Activated gamma-delta T cell (primary cell): ENCODE measurements at places on chromosomes 4 and X.

GRCh38 chr4:96342196-96342595, 502.3 kb downstream of the PDHA2 start:
- no peak for DNase-seq

DNA sequence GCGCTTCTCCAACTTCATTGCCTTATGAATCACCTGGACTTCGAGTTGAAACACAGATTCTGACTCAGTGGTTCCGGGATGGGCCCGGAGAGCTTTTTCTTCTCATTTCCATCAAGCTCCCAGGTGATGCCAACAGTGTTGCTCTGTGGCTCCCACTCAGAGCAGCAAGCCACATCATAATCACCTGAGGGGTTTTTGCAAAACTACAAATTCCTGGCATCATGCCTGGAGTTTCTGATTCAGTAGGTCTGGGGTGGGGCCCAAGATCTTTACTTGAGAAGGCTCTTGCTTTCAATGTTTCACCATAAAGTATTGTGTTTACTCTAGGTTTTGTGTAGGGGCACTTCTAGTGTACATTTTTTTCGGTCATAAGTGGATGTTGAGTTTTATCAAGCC, 7.0 kb downstream of the MTM1 start:
- no peak for DNase-seq

- DNase-seq = no peak
These were observed 31.5 kb downstream of the DCTD start for GRCh38 chr4:182885738-182886077.

- no peak for DNase-seq
These were observed 68.1 kb upstream of the ZMAT1 start for GRCh38 chrX:101999644-102000539.

DNA sequence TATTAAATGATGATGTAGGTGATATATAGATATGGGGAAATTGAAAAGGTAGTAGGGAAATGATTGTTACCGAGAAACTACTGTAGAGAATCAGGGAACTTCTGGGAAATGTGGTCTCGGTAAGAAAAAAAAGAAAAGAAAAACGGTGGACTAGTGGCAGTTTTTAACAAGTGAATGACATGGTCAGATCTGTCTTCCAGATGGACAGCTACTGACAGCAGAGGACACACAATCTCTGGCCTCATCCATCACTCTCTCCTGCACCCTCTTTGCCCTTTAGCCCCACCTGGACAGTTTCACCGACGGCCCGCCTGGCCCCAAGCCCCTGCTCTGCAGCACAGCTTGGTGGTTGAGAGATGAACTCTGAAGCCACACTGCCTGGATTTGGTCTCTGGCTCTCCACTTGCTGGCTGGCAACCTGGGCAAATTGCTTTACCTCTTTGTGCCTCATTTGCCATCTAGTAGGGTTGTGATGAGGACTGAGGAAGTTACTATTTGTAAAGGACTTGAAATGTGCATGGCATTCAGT, 23.4 kb downstream of the RBM47 start:
- no peak for DNase-seq

DNA sequence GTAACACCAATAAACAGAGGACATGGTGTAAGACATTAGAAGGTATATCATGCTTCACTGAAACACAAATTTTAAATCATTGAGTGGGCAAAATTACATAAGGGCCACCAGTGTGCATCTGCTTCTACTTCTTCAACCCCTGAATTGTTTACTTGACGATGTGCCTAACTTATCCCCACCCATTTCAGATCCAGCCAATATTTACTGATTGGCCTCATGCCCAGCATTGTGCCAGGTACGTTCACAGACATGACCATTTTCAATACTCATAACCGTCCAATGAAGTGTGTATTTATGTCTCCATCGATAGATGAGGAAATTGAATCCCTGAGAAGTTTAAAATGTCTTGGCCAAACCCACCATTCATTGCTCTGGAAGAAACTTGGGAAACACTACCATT, 208.3 kb upstream of the MID1 start:
- no peak for DNase-seq

DNA sequence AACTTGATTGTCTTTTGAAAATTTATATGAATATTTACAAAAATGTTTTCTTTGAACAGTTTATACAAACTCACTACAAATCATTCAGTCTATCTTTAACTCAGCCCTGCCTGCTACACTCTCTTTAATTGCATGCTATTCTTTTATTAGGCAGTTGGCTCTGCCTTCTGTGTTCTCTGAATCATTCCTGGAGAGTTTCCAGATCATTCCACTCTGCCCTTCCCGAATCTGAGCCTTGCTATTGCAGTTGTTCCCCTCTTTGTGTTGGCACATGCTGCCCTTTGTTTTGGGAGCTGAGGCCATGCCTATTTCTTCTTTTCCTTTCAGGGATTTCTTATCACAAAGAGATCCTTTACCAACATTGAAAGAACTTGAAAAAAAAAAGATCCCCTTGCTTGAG, 8.7 kb upstream of the TECRL start:
- no peak for DNase-seq

- DNase-seq = no peak
These were observed 42.4 kb downstream of the ADRA2C start for GRCh38 chr4:3808597-3808996.

GRCh38 chrX:70092247-70092646, 30.0 kb downstream of the OTUD6A start:
- DNase-seq = no peak

- no peak for DNase-seq
These were observed 1019.3 kb upstream of the GRID2 start for GRCh38 chr4:91284480-91284879.

GRCh38 chr4:2079006-2079405, 19.9 kb downstream of the NAT8L start:
- DNase-seq = no peak

DNA sequence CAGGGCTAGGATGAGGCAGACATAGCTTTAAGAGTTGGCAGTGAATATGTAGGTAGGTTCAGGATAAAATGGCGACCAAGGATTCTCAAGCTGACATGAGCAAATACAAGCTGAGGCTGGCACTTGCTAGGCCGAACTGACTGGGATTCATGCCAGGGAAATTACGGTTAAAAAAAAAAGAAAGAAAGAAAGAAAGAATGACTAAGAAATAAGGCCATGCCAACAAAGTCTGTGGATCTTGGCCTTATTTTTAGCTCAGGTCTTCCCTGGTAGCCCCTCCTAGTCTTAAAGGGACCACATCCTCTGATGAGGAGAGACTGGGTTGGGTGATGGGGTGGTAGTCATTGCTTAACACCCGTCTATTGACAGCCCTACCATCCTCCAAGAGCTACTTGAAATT, 64.4 kb upstream of the KLHL13 start:
- DNase-seq = no peak

DNA sequence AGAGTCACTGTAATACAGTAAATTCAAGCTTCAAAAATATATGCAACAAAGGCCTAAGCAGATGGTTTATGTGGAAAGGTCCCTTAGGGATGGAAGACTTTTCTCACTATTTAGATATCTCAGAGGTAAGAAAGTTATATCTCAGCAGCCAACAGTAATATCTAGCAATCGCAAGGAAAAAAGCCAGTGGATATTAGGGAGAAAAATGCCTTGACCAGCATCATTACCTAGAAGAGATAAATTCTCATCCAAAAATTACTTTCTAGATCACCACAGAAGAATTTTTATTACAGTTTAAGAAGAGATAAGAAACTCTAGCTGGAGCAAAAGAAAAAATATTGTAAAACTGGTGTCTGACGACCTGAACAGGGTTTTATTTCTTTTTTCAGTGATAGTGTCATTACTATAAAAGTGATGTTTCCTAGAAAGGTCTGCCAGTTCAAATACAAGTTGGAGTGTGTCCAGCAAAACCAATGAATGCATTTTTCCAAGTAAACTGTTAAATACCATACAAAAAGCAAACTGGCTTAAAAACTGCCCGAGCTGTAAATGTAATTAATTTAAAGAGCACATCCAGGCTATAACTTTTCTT, 100.0 kb downstream of the ATP11C start:
- DNase-seq = no peak

GRCh38 chr4:180456928-180457327, 1786.3 kb upstream of the TENM3 start:
- no peak for DNase-seq

DNA sequence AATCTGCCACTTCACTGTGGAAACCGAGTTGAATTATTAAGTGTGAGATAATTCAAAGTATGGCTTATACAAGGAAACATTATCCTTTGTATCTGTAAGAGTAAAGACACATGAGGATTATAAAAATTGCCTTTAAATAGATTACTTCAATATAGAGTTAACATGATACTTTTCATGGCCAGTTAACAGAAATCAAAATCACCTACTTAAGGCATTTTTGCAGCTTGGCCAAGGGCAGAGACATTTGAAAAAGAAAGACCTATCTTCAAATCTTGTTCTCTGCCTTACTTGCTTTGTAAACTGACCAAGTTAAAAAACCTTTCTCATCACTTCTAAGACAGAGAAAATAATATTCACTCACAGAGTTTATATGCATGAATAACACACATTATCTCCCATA, 44.9 kb upstream of the GUCY1B1 start:
- no peak for DNase-seq

- DNase-seq = peak; percentile 64
These were observed 11.6 kb downstream of the PDZD4 start for GRCh38 chrX:153818571-153819383.

DNA sequence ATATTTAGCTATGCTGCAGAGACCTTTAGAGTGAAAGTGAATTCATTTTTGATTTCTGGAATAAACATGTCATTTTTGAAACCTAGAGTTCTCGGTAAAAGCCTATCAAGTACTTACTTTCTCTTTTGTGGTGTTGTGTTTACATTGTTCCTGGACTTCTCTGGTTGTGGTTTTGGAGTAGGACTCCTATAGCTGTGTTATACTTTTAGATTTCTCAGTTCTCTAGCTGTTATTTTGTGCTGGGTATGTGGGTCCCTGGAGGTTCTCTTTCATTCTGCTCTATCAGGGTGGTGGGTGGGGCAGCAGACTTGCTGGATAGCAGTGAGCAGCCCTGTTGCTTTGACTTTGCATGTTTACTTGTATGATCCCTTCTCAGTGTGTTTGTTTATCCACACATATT, 25.6 kb upstream of the MSMO1 start:
- DNase-seq = no peak

- DNase-seq = no peak
These were observed 82.8 kb downstream of the CCKAR start for GRCh38 chr4:26407476-26407875.

- no peak for DNase-seq
These were observed 57.2 kb upstream of the MAML3 start for GRCh38 chr4:140211161-140211560.

DNA sequence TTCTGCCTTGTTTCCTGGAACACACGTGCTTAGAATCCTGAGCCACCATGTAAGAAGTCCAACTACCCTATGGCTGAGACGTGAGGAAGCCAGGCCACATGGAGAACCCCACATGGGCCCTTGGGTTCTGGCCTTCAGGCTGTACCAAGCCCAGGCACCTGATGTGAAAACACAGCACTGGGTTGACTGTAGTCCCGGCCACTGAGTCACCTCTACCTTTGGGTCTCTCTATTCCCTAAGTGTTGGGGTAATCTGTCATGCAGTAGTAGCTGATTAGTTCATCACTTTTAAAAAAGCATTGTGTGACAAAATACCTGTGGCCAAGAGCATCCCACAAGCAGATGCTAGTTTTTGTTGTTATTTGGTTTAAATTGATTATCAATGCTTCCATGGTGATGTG, 24.3 kb downstream of the CFAP97 start:
- DNase-seq = no peak

DNA sequence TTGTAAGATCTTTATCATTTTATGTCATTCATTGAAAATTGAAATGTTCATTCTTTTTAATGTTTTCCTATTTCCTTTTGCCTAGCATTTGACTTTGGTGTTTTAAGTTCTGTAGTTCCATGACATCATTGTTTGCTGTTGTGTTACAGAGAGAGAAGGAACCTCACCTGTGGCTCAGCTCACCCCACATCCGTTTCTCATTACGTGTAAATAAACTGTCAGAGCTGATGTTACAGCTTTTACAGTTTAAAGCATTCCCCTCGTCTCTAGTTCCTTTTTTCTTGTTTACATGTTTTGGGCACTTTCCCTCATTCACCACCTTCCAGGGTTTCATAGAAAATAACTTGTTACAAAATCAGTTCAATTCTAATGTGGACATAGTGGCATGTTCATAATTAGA, 137.2 kb downstream of the FNIP2 start:
- no peak for DNase-seq

DNA sequence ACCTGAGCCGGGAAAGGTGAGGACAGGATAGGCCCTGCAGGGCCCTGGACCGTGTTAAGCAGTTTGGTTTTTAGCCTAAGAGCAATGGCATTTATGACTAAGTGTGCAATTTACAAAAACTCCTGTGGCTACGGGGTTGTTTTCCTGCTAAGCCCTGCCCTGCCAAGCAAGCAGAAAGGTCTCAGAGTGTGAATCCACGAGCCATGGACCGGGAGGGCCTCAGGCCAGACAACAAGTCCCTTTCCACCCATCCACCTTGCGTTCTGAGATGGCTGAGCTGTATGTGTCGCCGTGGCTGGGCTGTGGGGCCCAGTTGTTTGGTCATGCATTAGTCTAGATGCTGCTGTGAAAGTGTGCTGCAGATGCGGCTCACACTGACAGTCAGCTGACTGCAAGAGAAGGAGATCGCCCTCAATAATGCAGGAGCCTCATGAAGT, 33.9 kb upstream of the AFAP1 start:
- no peak for DNase-seq

DNA sequence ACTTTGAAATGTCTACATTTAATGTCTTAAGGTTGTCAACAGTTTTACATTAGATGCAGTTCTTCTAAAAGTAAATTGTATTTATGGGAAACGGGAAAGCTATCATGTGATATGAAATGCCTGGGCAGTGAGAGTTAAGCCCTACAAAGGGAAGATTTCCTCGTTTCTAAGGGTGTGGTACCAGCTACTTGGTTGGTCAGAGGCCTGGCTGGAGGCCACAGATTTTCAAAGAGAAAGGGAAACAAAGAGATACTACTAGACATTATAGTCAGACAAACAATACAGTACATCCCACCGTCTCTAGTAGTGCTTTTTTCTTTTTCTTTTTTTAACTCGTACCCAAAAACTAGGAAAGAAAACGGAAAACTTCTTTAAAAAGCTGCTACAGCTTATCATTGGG, 467.8 kb downstream of the PCDH7 start:
- DNase-seq = no peak

DNA sequence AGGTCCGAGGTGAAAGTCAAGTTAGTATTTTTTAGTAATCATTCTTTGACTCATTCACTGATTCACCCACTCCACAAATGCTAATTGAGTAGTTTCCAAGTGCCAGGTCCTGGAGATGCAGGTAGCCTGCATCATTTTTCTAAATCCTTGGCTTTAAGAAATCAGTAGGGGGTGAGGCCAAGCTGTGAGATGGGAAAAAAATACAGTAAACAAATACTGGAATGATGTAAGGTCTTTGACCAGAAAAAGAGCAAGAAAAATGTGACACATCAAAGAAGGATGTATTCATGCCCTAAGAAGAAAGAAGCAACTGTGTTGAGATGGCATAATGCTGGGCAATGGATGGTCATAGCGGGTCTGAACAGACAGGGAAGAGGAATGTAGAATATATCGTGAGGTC, 1386.6 kb downstream of the PCDH7 start:
- no peak for DNase-seq

GRCh38 chr4:167622481-167623240, 388.4 kb upstream of the SPOCK3 start:
- no peak for DNase-seq
